Stimulated activated CD4-positive, alpha-beta T cell treated with anti-CD3 and anti-CD28 coated beads, Interleukin-2, amount 100 ng/mL, for 48 hours (primary cell): ENCODE measurements at places on chromosomes 5 and 9.

DNA sequence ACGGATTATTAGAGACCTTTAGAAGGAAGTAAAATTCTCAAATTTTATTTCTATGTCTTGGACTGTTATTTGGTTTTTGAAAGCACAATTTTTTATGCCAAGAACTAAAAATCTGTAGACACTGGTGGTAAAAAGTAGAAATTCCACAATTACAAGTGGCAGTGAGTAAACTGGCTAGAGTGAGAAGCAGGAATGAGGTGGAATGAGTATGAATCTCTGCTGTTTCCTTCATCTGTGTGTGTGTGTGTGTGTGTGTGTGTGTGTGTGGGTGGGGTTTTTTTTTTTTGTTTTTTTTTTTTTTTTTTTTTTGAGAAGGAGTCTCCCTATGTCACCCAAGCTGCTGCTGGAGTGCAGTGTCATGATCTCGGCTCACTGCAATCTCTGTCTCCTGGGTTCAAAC is 94.2 kb downstream of the TLE4 start:
- no peak for DNase-seq

DNA sequence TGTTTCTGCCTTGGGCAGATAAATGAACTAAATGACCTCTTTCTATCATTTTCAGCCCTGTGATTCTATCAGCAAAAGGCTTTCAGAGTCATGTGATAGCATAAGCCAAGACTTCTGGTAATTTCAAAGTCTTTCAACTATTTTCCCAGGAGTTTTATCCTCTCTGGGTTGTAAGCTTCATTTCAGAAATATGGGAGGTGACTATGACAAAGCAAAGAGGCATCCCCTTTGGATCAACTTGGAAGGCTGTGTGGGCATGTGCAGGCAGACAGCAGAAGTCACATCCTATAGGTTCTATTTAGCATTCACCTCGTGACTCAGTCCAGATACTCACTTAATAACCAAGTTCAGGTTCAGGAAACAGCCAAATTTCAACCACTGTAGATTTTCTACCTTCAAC is 149.0 kb upstream of the FST start:
- no peak for DNase-seq

DNA sequence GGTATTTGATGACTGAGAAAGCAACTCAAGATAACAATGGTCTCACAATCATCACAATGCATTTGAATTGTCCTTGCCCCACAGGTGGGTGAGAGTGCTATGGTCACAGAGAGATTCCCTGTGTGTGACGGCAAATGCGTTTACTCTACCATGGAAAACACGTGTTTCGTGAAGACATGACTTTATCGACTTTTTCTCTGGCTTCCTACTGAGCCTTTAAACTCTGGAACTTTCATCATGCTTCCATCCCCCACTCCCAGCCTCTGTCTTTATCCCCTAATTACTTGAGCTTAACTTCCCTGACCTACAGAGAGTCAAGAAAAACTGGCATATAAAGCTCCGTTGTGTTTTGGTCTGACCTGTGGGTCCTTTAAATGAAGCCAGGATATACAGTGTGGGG is 414.1 kb upstream of the CLINT1 start:
- no peak for DNase-seq

- DNase-seq = no peak
These were observed 39.1 kb downstream of the CTNNA1 start for GRCh38 chr5:138792195-138792790.
